ENCODE measurements at places on chromosomes 16 and 17.

- no peak for DNase-seq
These were observed 197.1 kb downstream of the ABCC12 start for GRCh38 chr16:47958726-47959125.

- DNase-seq = no peak
These were observed 30.0 kb downstream of the DGKE start for GRCh38 chr17:56863974-56864373.

GRCh38 chr16:66996324-66996982 lies 8.1 kb downstream of the CES4A start:
- DNase-seq = no peak

GRCh38 chr16:67395105-67395457 lies 1.8 kb upstream of the TPPP3 start:
- no peak for DNase-seq

- DNase-seq = no peak
These were observed 6.0 kb downstream of the WFIKKN2 start for GRCh38 chr17:50841277-50841948.

DNA sequence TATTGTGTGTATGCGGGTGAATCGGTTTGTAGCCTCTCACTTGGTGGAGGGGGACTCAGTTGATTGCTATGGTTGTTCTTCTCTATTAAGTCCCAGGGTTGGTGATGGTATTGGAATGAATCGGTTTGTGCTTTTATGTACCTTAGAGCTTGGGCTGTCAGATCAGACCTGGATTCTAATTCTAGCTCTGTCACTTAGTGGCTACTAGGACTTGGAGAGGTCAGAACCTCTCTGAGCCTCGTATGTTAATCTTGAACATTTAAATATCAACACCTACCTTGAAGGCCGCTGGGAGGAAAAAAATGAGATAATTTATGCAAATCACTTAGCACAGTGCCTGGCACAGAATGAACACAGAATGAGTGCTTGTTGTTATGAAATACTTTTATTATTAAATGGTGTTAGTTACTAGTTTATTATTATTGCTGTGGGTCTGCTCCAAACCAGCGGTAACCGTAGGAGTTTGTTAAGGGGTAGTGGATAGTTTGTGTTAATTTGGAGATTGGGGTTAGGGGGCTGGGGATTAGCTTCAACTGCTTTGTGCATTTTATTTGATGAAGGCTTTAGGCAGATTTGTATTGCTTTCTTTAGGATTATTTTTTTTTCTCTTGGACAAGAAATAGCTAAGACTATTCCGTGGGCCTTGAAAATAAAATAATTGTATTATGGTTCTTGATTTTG lies 3.5 kb downstream of the KDM6B start:
- peak; percentile 46 for DNase-seq

DNA sequence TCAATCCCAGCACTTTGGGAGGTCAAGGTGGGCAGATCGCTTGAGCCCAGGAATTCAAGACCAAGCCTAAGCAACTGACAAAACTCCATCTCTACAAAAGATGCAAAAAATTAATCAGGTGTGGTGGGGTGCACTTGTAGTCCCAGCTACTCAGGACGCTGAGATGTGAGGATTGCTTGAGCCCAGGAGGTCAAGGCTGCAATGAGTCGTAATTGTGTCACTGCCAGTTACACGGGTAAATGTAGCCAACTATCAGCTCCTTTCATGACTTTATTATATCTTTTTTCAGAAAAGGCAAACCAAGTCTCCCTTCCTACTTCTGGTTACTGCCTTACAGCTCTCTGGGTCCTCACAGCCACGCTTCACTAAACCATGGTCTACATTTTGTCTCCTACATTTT lies 4.0 kb downstream of the SDF2 start:
- no peak for DNase-seq

DNA sequence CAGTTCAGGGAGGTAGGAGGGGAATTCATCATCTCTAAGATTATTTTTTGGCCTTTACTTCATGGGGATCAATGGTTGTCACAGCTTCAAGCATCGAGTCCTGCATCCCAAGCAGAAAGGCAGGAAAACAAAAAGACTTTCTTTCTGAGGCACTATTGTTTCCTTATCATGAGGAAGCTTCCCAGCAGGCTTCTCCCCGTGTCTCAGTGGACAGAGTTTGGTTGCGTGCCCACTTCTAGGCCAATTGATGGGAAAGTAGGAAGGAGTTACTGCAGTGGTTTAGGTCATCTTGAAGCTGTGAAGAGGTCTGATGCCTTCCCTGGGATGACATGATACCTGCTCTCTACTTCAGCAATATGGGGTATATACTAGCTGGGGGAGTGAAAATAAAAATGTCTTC lies 175.3 kb upstream of the CDH13 start:
- DNase-seq = no peak

- no peak for DNase-seq
These were observed 1.9 kb upstream of the MAP3K14 start for GRCh38 chr17:45318561-45319230.

- no peak for DNase-seq
These were observed 58.9 kb downstream of the TMC6 start for GRCh38 chr17:78069695-78070094.

GRCh38 chr16:83002351-83003334 lies 375.9 kb downstream of the CDH13 start:
- DNase-seq = no peak

DNA sequence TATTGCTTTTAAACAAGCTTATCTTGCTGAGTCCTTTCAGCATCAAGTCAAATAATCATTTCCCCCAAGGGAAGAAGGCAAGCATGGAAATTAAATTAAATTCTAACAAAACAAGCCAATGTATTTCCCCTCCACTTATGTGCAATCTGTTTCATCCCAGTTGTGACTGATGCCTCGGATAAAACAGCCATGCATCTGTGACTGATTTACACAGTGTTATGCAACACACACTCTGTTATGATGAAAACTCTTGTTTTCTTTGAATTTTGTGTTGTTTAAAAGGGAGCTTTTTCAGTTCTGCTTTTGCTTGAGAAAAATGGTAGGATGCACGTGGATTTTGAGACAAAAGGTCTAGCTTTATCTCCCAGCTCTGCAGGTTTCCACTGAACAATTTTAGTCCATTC lies 32.6 kb downstream of the TMEM100 start:
- no peak for DNase-seq

- no peak for DNase-seq
These were observed 8.9 kb downstream of the DCAKD start for GRCh38 chr17:45042346-45043120.

GRCh38 chr17:81095383-81095762 lies 60.4 kb downstream of the BAIAP2 start:
- no peak for DNase-seq

DNA sequence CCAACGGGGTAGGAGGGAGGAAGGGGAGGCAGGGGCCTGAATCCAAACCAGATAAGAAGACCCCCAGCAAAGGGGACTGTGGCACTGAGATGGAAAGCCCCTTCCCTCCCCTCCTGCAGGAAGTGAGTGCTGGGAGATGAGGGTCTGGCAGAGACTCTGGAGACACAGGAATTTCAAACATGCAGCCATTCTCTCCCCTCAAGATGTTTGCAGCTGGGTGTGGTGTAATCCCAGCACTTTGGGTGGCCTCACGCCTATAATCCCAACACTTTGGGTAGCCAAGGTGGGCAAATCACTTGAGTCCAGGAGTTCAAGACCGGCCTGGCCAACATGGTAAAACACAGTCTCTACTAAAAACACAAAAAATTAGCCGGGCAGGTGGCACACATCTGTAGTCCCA lies 33.9 kb upstream of the FAAP100 start:
- no peak for DNase-seq

DNA sequence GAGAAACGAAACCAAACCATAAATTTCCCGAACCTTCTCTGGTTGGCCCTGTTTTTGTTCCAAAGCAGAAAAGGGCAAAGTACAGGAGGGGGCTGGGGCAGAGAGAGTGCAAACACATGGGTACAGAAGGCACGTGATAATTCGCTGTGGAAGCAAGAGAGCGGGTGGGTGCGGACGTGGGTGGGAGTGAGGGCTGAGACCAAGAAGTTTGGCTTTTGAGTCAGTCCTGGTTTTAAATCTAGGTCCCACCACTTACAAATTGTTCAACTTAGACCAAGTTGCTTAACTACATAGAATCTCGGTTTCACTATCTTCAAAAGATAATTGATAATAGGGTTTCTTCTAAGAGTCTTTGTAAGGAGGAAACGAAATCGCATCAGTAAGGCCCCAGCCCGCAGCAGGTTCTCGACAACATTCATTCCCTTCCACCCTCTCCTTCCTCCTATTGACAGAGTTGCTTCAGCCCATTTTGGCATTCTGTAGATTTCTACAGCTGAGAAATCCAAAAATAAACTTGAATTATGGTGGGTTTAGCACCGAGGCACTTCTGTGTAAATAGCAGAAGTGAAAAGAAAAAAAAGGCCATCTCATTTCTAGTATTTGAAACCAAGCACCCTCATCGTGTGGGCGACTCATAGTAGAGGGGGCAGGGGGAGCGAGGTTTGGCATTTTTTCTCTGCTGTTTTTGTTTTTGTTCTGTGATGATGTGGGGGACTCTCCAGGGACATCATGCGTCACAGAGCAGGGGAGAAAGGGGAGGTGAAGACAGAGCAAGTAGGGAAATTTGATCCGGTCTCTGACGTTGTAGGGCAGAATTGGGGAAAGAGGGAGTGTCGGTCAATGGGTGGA lies 33.6 kb upstream of the CCR7 start:
- DNase-seq = peak; percentile 97

DNA sequence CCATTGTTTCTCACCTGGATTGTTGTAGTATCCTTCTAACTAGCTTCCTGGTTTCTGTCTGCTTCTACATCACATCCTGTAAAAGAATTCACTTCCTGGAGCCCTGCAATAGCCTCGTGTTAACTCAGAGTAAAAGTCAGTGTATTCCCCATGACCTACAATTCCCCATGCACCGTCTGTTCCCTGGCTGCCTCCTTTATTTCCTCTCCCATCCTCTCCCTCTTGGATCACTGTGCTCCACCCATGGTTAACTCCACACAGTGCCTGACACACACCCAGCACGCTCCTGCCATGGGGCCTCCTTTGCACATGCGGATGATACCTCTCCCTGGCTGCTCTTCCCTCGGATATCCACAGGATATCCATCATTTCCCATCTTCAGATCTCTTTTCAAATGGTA lies 301.4 kb upstream of the IRX3 start:
- no peak for DNase-seq

DNA sequence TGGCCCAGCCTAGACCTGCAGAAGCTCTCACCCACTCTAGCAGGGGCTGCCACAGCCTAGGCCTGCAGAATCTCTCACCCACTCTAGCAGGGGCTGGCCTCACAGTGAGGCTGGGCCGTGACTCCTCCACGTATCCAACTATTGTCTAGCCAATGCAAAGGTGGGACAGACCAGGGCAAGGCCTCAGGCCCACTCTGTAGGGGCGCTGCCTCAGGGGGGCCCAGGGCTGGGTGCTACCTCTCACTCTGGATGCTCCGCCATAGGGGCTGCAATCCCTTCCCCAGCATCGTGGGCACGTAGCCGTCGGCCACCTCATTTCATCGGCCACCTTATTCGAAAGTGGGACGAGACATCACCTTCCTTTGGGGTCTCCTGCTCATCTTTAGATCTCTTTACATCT lies 51.7 kb downstream of the RPH3AL start:
- DNase-seq = no peak

GRCh38 chr17:72386619-72387237 lies 265.9 kb downstream of the SOX9 start:
- DNase-seq = no peak

DNA sequence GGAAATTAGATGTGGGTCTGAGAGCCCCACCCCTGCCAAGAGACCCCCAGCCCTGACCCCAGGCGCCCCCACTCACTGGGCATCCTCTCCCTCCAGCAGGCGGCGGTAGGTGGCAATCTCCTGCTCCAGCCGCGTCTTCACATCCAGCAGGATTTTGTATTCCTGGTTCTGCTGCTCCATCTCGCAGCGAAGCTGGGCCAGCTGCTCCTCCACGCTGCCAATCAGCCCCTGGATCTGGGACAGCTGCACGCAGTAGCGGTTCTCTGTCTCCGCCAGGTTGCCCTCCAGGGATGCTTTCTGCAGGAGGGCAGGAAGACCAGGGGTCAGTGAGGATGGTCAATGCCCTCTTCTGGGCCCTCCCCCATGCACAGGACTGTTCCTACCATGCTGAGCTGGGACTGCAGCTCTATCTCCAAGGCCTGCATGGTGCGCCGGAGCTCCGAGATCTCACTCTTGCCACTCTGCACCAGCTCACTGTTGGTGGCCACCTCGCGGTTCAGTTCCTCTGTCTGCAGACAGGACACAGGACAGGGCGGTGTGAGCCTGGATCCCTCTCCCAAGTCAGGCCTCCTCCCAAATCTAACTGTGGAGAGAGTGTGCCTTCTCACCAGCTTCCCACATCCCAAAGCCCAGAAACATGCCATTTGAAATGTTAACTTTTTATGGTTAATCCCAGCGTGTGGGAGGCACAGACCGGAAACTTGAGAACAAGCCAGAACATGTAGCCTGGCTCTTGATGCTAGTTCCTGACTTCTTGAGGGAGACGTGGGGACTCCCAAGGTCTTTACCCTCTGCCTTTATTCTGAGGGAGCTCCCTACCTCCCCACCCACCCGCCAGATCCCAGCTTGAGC lies 3.6 kb downstream of the KRT17 start:
- DNase-seq = no peak

DNA sequence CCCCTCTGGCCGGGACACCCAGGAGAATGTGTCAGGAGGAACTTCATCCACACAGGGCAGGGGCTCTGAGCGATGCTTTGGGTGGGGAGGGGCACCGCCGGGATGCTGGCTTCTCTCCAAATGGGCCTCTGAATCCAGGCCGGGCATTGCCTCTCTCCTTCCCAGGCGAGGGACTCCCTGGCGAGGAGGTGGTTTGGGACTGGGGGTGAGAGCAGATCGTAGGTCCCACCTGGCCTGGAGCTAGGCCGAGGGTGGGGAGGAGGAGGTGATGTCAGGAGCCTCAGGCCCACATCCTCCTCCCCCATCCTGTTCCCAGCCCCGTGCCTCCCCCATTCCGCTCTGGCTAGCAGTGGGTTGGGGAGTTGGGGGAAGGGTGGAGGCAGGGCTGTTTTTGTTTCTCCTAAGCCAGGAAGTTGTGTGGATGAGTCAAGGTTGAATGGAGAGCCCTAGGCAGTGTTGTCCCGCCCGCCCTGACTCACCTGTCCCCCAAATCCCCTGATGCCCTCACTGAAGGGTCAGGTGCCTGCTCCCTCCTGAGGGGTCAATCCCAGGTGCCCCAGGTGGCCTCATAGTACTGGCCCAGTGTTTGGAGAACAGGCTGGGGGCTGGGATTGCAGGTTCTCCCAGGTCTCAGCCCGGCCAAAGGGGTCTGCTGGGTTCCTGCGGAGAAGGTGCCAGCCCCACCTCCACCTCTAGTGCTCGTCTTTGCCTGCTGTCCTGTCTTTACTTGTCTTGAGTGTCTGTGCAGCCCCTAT lies 2.8 kb downstream of the GRB7 start:
- peak; percentile 12 for DNase-seq
